Keratinocyte (primary cell): ENCODE measurements at places on chromosomes 4 and X. TPM values are rescaled to one million over a fixed set of nuclear protein-coding genes. Genes with fewer than 3 reads are reported as not detected.

GRCh38 chr4:96767815-96768480 lies 928.1 kb downstream of the PDHA2 start:
- H3K36me3 ChIP-seq, result no peaks in the 10 kb centered on the region
- no peaks in the 10 kb centered on the region for H3K4me1 ChIP-seq
- no peak overlapping the region for H3K4me3 ChIP-seq
- H3K27ac ChIP-seq, result no peak overlapping the region

DNA sequence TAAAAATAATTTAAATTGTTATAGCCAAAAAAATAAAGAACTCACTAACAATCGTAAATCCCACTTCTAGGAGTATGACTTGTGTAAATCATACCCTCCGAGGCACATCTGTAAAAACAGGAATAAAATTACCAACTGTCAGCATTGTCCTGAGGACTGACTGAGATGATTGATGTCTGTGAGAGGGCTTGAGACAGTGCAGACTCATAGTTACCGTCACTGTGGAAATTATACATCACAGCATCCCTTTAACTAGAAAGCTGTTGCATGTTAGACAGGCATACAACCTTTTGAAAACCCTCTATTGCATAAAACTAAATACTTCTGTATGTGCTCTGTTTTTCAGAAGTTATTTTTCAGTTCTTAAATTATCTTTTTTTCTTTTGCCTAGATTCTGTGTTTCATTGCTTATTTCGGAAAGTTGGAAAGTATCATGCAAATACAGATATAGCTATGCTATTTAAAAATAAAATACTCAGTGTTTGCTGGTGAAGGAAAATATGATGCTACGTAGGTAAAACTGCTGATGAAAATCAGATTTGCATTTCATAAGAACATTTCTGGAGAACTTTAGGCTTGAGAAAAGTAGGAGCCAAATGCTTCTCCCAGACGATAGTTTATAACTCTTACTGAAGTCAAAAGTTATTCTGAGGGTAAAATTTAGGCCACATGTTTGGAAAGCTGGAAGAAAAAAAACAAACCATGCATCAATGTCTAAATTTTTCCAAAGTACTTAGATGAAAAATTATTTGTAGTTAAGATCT lies 13.6 kb upstream of the RBPJ start:
- H3K4me1 ChIP-seq, result no peaks in the 10 kb centered on the region
- no peaks in the 10 kb centered on the region for H3K27me3 ChIP-seq
- no peak overlapping the region for H3K27ac ChIP-seq
- H3K36me3 ChIP-seq, result no peaks in the 10 kb centered on the region
- DNase-seq, result no peak
- H3K4me3 ChIP-seq, result no peak overlapping the region

DNA sequence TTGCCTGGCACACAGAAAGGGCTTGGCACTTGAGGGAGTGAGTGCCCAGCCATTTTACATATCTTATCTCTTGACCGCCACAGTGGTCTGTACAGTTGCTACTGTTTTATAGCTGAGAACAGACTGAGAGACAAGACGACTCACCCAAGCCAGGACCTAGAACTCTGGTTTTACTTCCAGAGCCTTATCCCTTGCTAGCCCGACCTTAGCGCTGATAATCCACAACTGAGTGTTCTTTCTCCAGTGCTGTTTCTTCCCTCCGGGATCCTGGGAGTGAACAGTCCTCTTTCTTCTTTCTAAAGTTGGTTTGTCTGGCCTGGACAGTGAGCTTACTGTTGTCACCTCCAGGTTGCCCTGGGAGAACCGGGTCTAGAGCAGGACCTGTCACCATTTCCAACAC lies 52.5 kb upstream of the TADA2B start:
- H3K4me1 ChIP-seq, result peaks cover 60% of the 10 kb centered on the region
- no peak overlapping the region for H3K4me3 ChIP-seq
- H3K27me3 ChIP-seq, result no peaks in the 10 kb centered on the region
- peaks cover 2% of the 10 kb centered on the region for H3K36me3 ChIP-seq

DNA sequence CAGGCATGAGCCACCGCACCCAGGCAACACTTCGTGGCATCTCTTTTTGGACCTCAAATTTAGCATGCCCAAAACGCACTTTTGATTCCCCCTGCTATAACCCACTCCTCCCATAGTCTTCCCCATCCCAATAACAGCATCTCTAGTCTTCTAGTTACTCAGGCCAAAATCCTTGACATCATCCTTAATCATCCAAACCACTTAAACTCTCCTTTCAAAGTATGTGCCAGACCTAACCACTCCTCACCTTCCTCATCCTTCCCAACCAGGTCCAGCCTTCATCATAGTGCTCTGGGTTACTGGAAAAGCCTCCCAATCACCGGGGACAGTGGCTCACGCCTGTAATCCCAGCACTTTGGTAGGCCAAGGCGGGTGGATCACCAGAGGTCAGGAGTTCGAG lies 41.9 kb downstream of the AFAP1 start:
- H3K36me3 ChIP-seq, result no peaks in the 10 kb centered on the region
- peaks cover 16% of the 10 kb centered on the region for H3K4me1 ChIP-seq
- no peak overlapping the region for H3K4me3 ChIP-seq
- H3K27me3 ChIP-seq, result no peaks in the 10 kb centered on the region
- DNase-seq, result no peak

MAGEB17 gene
- not detected in 3 replicates for polyA plus RNA-seq

PABPC4L gene
- 0.18 to 0.45 TPM (median 0.39 TPM) in 3 replicates for polyA plus RNA-seq
